ENCODE measurements at places on chromosomes 11 and 22.

DNA sequence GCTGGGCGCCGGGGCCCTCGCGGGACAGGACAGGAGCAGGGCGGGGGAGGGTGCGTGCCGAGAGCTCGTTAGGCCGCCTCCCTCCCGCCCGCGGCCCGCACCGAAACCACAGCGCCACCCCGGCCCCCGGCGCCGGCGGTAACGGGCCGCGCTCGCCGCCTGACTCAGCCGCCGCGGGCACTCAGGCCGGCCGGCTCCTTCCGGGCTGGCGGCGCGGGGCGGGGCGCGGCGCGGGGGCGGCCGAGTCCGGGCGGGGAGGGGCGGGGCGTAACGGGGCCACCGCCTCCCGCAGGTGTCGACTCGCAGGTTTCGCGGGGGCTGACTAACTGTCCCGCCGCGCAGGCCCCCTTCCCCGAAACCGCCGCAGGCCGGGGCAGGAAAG is at the start of gene AP5B1:
AP5B1 (minus strand) TSS at position 207 of the 382 bp plus-strand sequence. CDS start 385 bp downstream, outside the sequence.
- peak; percentile 67 for DNase-seq

DNA sequence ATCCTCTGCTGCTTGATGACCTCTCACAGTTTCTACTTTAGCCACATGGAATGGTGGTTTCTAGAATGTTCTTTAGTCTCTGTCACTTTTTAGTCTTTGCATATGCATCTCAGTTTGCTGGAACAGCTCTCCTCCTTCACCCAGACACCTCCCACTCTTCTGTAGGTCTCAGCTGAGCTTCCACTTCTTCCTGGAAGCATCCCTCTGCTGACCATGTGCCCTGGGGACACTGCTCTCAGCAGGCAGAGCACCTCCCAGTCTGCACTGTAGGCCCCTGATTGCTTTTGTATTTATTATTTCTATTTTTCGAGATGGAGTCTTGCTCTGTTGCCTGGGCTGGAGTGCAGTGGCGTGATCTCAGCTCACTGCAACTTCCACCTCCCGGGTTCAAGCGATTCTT is 84.0 kb downstream of the GRIK4 start:
- no peak for DNase-seq

- peak; percentile 34 for DNase-seq
Observed at GRCh38 chr22:24134090-24134846, 47.0 kb upstream of the SUSD2 start.

- DNase-seq: no peak
Observed at GRCh38 chr11:82898241-82898640, 2.0 kb downstream of the PRCP start.

DNA sequence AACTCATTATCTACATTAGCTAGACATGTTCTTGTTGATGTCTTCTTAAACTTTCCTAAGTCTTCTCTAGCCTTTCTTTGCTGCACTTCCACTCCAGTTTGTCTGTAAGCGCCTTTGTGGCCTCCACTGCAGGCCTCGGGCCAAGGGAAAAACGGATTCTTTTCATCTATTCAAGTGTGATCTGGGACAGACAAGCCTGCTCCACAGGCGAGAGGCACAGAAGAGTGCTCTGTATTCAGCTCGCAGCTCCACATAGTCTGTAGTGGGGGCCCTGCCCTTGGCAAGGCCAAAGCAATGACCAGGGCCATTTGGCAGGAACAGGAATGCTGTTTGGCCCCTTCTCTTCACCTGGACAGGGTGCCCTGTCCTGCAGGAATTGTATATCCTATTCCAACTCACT is 84.1 kb upstream of the BARX2 start:
- DNase-seq: no peak

GRCh38 chr22:24405631-24406321 is 21.6 kb upstream of the ADORA2A start:
- DNase-seq: no peak

DNA sequence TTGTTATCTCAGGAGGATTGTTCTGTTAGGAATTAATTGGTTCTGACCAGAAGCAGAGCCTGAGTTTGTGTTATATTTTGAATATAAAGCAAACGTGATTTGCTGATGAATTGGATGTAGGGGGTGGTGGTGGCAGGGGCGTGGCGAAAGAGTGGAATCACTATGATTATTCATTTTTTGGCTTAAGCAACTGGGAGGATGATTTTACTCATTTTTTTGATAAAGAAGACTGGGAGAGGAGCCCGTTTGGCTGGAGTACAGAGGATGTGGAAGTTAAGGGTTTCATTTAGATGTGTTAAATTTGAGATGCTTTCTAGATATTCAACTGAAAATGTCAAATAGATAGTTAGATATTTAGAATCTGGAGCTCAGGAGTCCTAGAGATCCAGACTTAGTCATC is 83.4 kb upstream of the MYO18B start:
- DNase-seq: no peak

DNA sequence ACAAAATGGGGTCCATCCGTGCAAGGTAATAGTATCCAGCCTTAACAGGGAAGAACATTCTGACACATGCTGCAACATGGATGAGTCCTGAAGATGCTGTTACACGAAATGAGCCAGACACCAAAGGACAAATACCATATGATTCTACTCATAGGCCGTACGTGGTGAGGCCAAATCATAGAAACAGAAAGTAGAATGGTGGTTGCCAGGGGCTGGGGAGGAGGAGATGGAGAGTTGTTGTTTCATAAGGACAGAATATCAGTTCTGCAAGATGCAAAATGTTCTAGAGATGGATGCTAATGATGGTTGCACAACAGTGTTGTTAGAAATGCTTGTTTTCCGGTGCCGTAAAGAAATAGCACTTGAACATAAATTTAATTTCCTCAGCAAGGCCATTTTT is 2.6 kb downstream of the TBX10 start:
- DNase-seq: no peak

DNA sequence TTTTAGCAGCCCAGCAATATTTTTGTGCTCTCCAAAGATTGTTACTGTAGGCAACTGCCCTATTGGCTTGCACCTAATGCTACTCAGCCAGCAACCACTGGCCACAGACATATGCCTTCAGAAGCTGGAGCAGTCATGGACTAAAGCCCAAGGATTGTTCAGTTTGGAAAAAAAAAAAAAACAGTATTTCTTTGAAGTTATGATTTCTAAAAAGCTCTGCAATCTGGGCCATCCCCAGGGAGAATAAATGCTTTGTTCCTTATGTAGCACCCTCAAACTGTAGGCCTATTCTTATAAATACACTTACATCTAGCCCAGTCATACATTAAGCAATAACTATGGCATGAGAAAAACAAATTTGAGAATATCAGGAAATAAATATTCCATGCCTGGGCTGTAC is 2190.5 kb upstream of the RAG2 start:
- DNase-seq: no peak

GRCh38 chr11:67983951-67984350 is 19.9 kb downstream of the UNC93B1 start:
- DNase-seq: no peak

All from activated T-helper 1 cell treated with Interleukin-2 at 50 U/mL for 16 hours (primary cell).